Sciatic nerve (tissue), 2 donors: ENCODE measurements at places on chromosomes 6 and 20. TPM values are rescaled to one million over a fixed set of nuclear protein-coding genes. Genes with fewer than 3 reads are reported as not detected.

DNA sequence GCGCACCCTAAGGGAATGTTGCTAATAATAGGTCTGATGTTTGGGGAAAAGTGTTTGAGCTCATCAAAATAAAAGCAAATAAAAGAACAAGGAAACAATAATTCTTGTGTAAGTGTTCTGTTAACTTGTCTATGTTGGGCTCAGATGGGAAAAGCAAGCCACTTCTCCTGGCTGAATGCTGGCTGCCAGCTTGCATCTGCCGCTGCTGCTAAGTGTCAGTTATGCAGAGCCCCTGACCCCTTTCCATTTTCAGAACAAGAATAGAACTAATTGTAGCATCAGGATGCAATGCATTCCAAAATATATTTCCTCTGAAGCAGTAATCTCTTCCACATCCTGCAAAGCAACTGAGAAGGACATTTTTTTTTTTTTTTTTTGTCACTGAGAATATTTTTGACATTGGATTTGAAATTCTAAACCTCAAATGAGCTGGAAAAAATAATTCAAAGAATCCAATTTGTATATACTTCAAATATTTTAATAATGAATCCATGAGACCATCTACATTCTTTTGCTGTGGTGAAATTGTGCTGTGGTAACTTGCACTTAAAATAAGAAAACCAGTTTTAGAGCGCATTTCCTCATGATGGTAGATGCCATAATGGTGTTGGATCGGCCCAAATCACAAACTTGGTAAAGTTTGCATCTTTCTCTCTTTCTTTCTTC lies 43.9 kb upstream of the DEK start:
- no peak for DNase-seq

DNA sequence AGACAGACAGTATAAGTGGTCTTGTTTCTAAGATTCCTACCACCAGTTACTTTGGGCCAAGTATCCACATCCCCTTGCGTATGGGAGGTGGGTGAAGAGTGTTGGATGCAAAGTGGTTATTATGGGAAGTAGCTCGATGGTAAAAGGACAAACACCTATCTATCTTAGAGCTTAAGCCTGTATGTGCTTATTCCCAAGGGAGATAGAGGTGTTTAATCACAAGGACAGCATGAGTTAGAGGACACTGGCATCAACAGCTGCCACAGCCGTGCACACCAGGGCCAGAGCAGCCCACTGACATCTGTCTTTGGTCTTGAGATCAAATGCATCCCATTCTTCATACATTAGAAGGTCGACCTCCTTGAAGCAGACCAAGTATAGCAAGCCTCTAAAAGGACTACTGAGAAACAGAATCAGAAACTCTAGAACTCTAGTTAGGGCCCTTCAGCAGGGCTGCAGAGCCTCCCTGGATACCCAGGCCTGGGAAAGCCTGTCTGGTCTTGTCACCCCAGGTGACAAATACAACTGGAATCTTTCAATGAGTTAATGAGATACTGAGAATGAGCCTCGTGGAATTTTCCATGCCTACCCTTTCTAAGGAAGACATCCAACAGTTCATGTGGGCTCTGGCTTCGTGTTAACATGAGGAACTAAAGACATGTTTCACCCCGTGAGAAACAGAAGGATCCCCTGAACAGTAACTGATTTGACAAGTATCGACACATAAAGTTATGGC lies 28.7 kb downstream of the TXNDC5 start:
- DNase-seq = no peak

The ENPP4 gene
- 22.0 TPM for total RNA-seq

- no peak for DNase-seq
Measured at GRCh38 chr6:54286141-54286540, 22.1 kb upstream of the TINAG start.

GRCh38 chr6:110018486-110018885 lies 40.4 kb downstream of the GPR6 start:
- DNase-seq = no peak

- DNase-seq = no peak
Measured at GRCh38 chr20:41538810-41539596, 79.2 kb downstream of the CHD6 start.

DNA sequence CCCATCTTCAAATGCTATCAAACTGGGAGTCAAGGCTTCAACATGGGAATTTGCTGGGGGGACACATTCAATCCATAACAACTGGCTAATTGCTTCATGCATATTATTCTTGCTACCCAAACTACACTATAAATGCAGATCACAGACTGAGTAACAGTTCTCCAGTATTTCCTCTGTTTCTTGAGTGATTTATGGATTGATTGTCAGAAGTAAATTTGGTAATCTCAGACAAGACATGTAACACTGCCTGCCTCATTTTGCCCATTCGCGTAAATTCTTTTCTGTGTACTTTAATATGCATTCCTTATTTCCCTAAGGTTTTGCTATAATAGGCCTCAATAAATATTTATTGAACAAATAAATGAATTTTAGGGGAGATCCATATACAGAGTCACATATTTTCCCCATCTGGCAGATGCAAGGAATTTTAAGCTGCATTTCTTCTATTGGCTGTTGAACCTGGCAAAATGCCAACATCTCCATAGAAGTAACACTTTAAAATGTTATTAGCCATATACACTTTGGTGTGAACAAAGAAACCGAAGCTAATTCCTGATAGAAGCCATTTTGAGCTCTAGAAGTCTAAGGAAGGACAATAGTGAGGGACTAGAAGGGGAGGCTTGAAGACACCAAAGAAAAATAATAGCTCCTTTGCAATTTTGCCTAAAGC lies 98.2 kb downstream of the QRSL1 start:
- DNase-seq = no peak

The SLC26A8 gene
- 1.5 TPM for total RNA-seq

DNA sequence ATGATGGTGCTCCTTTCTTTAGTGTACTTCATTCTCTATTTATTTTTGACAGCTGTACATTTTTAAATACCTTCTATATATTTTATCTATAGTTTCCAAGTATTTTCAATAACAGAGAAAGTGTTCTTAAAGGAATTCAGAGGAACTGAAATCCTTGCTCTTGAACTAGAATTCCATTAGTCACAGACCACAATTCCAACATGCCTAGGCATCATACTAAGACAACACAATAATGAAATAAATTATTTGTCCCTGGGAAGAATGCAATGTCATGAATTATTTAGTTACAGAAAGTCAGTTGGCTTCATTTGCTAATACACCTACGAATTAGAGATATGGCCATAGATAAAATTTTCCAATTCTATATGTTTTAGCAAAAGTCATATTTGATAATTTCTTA lies 671.2 kb downstream of the EPHA7 start:
- no peak for DNase-seq

- DNase-seq = no peak
Measured at GRCh38 chr20:10648651-10649050, 25.1 kb downstream of the JAG1 start.

- DNase-seq = no peak
Measured at GRCh38 chr20:38599410-38599882, 2.2 kb upstream of the ARHGAP40 start.

GRCh38 chr20:41619360-41620100 lies 1.4 kb upstream of the CHD6 start:
- no peak for DNase-seq

The NCOA3 gene
- total RNA-seq = 49.3 TPM

The RUNX2 gene
- 18.0 TPM for total RNA-seq

DNA sequence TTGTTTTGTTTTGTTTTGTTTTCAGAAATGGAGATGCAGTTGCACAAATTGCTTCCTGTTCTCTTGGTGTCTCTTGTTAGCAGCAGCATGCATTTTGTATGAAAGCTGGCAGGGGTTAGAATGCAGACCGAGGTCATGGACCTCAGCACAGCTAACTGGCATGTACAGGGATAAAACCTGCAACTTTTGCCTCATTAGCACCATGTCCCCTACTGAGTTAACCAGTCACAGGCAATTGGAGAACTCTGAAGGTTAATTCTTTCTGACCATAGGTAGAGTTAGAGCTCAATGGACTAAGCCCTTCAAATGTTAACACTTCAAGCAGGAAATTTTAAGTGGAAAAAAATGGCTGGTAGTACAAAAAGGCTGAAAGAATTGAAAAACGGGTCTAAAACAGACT lies 377.1 kb downstream of the ADGRB3 start:
- no peak for DNase-seq

The NR2E1 gene
- total RNA-seq = not detected

DNA sequence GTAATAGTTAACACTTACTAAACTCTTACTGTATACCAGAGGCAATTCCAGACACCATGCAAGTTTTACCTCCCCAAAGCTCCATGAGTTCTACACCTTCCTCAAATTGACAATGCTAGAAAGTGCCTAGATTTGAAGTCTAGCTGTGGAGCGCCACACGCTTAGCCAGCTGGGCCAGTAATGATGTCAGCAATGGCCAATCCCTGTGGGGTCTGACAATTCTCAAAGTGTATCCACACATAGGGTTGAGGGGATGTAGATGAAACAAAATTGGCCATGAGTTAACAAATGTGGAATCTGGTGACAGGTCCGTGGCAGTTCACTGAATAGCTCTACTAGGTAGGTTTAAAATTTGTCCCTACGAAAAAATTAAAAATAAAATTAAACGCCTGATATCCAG lies 1.3 kb downstream of the ZNF343 start:
- DNase-seq = no peak

DNA sequence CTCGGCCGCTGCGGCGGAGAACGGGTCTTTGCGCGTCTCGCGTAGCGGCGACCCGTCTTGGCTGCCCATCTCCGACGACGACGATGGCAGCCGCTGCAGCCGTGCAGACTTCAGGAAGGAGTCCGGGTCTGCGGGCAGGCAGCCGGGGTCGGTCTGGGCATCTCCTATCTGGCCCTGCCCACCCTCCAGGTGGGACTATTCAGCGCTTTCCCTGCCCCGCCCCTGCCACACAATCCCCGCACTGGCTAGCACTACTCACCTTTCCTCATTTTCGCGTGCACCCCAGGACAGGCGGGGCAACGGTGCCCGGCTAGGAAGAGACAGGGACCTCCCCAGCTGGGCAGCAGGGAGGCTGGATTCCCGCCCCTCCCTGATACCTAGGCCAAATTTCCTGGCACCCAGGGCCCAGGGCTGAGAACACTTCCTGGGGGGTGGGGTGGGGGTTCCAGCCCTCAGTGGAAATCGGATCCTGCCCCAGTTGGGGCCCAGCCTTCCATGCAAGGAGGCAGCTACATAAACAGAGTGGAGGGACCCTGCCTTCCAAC lies 9.2 kb downstream of the GGT7 start:
- no peak for DNase-seq

DNA sequence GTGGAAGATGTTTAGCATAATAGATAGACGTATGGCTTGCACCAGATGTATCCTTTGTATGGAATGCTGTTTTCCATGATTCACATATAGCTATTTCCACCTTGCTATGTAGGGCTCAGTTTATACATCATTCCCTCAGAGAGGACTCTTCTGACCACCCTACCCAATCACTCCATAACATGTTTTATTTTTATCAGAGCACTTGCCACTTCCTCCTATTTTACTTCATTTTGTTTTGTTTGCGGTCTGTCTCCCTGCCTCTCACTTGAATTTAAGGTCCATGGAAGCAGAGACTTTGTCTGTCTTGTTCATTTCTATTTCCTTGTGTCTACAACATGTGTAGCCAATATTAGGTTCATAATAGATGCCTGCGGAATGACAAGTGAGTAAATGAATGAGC lies 266.9 kb upstream of the CITED2 start:
- DNase-seq = no peak

The GSTA1 gene
- 0.49 TPM for total RNA-seq

- no peak for DNase-seq
Measured at GRCh38 chr6:128929869-128930268, 46.9 kb downstream of the LAMA2 start.

GRCh38 chr20:52805843-52806242 lies 166.3 kb upstream of the TSHZ2 start:
- DNase-seq = no peak

DNA sequence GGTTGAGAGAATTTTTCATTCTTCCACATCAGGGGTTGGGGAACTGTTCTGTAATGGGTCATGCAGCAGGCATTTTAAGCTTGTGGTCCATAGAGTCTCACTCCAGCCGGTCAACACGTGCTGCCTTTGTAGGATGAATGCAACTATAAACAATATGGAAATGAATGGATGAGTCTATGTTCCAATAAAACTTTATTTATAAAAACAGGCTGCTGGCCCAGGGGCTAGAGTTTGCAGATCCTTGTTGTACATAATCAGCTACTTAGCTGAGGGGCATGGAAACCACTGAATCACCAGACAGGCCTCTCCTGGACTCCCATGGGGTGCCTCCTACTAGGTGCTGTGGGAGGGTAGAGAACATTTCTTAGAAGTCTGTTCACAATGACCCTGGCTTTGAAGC lies 243.4 kb downstream of the BMP7 start:
- no peak for DNase-seq
